ENCODE measurements at places on chromosomes 1 and 21.

DNA sequence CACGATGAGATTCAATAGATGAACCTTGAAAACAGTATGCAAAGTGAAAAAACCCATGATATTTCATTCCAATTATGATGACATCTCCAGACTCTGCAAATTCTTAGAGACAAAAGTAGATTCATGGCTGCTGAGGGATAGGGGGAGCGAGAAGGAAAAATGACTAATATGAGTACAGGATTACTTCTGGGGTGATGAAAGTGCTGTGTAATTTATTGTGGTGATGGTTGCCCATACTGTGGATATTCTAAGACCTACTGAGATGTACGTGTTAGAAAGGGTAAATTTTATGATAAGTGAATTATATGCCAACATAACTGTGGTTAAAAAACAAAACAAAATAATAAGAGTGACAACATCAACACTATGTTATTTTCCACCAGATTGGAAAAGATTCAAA lies 18.9 kb upstream of the RGS7 start:
- no peak for DNase-seq

DNA sequence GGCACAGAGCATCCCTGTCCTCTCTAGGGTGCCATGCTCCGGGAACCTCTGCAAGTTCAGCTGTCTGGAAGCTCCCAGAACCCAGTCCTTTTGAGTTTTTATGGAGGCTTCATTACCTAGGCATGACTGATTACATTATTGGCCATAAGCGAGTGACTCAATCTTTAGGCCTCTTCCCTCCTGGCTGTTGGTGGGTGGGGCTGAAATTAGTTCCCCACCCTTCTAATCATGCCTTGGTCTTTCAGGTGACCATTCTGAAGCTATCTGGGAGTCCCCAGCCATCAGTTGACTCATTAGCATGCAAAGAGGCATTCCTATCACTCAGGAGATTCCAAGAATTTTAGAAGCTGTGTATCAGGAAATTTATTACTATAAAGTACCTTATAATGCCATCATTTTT lies 46.6 kb downstream of the WLS start:
- DNase-seq = no peak

DNA sequence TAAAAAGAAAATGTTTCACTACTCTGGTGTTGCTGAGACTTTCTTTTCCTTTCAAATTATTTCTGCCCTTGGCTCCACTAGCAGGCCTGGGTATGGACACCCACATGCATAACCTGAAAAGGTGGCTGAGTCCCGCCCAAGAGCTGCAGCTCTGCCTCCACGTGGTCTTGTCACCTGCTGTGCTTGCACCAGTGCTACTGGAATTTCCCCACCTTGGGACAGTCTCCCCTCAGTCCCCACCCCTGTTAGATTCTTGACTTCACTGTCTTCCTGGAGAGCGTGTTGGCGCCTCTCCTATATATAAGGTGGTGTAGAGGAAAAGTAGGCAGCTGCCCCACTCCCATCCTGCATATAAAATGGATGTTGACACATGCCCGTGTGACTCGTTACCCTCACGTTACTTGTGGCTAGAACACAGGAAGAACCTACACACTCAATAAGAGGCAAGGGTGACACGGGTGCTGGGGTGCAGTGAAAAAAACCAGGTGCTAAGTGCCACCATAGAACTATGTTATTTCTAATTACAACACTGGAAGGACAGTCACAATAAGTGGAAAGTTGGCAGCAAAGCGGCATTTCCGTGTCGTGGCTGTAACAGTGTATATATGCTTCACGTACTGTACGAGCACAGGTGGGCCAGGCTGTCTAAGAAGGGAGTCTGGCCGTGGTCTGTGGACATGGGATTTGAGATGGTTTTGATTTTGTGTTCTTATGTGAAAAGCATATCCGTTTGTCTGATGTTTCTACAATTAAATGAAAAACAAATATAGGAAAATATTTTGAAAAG lies 61.0 kb downstream of the POFUT2 start:
- DNase-seq = peak; percentile 12

- DNase-seq = no peak
Measured at GRCh38 chr1:90778486-90778885, 61.4 kb upstream of the BARHL2 start.

DNA sequence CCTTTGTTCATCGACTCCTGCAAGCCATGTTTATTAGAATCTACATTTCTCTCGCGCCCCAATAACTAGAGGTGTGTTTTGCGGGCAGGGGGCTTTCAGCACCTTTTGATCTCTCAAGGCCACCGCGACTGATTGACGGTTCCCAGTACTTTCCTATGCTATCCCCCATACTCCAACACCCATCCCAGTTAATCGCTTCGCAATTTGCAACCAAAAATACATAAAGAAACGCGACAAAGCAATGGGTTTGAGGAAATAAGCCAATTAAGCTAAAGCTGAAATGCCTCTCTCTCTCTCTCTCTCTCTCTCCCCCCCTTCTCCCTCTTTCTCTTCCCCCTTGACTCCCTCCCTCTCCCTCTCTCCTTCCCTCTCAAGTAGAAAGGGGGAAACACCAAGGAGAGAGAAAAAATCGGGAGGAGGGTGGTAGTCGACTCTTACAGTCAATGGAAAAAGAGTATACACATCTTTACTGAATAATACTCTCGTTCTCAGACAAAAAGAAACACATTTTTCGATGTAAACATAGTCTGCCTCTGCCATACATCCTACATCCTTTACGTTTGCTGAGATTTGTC lies 128.0 kb upstream of the DPYD start:
- DNase-seq = no peak

- DNase-seq = no peak
Measured at GRCh38 chr1:41330588-41331545, 30.4 kb upstream of the FOXO6 start.

GRCh38 chr1:51284487-51284954 lies 45.8 kb downstream of the TTC39A start:
- no peak for DNase-seq
